NCI-H1417 treated with DMSO at 0.1 percent for 48 hours (cell line): ENCODE measurements at places on chromosomes 16 and 17.
A peak's percentile ranks its signal among the peaks of the same experiment; 100 is the strongest.

- DNase-seq: peak; percentile 24
These were observed 10.9 kb downstream of the ADGRG1 start for GRCh38 chr16:57639172-57639887.

- DNase-seq: no peak
These were observed at the start of gene CES2 for GRCh38 chr16:66935314-66936011. CES2 (plus strand) TSS chr16:66935516; CDS start chr16:66935636, 120 bp downstream.

DNA sequence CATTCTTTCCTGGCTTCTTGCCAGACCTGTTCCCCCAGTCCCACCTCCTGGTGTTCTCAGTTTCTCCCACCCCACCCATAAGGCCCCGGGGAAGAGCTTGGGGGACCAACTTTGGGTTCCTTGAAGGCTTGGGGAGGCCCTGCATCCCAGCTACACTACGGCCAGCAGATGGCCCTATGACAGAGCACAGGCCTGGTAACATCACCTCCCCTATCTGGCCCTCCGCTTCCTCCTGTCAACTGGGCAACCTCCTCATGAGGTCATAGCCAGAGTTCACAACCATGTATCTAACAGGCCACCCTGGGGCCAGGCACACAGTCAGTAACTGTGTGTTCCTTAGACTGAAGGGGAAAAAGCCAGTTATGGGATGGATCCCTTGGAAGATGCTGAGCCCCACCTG, 31.4 kb downstream of the MYO15A start:
- DNase-seq: no peak

- no peak for DNase-seq
These were observed 7.5 kb downstream of the MEAK7 start for GRCh38 chr16:84496991-84497390.

DNA sequence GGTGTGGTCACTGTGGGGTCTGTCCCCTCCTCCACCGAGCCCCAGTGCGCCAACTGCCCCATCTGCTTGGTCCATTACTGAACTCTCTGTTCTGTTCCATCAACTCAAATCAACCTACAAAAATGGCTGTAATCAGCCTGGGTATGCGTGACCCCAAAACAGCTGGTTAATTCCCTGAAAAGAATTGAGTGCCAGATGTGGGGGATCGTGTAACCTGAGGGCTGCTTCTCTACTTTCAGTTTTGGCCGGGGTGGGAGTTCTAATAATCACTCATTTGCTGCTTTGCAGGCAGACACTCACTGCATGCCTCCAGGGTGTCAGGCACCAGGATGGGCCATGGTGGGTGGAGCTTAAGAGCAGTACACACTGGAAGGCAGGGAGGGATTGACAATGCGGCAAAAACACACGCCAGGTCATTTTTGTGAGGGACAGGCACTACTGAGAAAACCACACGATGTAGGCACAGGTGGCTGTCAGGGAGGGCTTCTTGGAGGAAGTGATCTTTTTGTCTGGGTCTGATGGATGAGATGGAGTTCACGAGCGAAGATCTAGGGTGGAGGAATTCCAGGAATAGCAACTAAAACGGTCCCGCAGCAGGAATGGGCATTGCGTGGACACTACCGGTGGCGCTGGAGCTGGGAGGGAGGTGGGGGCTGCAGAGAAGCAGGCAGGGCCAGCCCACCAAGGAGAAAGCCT, 30.4 kb upstream of the SSTR5 start:
- no peak for DNase-seq

DNA sequence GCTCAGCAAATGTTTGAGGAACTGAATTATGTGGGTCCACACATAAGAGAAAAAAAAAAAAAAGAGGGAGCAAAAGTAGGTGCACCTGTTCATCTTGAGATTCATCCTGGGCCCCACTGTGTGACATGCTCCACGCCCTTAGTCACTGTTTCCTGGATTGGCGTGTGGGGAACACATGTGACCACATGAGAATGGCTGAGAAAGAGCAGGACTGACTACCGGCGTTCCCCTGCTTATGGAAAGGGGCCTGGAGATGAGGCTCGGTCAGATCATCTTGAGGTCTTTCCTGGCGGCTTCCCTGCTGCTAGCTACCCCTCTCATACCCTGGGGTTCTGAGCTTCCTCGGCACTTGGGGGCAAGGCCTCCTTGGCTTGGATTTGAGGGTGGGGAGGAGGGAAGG, 3.9 kb downstream of the DEXI start:
- DNase-seq: no peak

GRCh38 chr16:88691924-88692560, 5.7 kb upstream of the SNAI3 start:
- DNase-seq: no peak

- DNase-seq: no peak
These were observed 168.2 kb downstream of the VPS53 start for GRCh38 chr17:546456-546855.

DNA sequence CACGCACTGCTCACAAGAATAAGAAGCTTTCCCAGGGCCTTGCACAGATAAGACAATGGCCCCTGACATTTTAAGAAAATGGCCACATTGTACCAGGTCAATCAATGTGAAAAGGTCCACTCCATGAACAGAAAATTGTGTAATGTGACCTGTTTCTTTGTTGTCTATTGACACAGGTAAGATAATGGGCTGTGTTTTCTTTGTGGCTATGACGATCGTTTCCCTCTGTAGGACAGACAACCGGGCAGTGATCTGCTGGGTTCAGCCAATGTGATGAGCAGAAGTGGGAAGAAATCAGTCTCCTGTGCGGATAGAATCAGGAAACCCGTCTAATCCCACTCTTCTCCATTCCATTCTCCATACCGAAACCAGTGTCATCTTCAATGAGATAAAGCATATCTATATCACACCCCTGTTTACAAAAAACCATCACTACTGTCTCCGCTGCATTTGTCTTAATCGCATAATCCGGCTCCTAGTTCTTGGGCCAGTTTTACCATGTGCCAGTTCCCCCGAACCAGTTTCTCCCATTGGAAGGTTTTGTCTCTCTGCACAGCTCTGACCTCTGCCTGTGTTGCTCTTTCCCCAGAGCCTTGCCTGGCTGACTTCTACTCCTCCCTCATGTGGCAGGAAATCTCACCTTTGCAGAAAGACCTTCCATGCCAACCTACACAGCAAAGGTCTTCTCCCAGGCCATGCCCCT, 66.9 kb upstream of the ATF7IP2 start:
- DNase-seq: no peak

DNA sequence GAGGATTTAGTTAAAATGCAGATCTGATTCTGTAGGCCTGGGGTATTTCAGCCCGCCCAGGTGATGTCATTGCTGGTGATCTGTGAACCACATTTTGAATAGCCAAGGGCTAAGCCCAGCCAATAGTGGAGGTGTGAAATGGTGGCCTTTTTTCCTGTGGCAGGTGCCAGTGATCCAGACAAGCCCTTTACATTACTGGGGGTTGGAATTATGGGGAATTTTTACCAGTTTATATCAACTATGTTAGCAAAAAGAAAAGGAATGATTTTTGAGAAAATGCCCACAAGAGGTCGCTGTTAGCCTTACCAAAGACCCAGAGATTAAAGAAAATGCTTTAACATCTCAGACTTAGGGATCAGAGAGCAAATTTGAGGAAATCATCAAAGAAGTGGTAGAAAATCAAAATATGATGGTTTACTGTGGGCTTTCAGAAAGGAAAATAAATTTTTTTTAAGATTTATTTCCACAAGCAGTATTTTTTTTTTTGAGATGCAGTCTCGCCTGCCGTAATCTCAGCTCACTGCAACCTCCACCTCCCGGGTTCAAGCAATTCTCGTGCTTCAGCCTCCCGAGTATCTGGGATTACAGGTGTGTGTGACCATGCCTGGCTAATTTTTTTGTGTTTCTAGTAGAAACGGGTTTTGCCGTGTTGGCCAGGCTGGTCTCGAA, 3.9 kb downstream of the VPS35L start:
- DNase-seq: peak; percentile 23
